NCI-H226 (cell line): ENCODE measurements at places on chromosomes 6 and 20.

- no peak for DNase-seq
These were observed 1688.5 kb downstream of the GRIK2 start for GRCh38 chr6:103081876-103082630.

DNA sequence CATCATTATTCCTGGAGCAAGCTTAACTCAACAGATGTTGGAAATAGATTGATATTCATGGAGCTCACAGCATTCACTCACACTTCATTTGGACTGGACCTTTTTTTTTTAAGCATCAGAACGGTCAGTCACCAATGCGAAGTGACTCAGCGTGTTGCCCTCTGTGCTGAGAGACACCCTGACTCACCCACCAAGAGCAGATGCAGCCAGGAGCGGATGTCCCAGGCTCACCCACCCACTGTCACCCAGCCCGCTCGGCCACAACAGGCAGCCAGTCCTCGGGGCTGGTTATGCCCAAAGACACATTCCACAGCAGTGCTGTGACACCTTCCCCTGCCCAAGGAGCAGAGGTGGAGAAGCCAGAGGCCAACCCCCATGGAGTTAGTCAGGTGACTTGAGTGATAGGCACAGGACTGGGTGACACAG is 15.7 kb downstream of the RNASET2 start:
- no peak for DNase-seq

GRCh38 chr20:19816386-19816785 is 58.3 kb downstream of the RIN2 start:
- DNase-seq, result no peak

DNA sequence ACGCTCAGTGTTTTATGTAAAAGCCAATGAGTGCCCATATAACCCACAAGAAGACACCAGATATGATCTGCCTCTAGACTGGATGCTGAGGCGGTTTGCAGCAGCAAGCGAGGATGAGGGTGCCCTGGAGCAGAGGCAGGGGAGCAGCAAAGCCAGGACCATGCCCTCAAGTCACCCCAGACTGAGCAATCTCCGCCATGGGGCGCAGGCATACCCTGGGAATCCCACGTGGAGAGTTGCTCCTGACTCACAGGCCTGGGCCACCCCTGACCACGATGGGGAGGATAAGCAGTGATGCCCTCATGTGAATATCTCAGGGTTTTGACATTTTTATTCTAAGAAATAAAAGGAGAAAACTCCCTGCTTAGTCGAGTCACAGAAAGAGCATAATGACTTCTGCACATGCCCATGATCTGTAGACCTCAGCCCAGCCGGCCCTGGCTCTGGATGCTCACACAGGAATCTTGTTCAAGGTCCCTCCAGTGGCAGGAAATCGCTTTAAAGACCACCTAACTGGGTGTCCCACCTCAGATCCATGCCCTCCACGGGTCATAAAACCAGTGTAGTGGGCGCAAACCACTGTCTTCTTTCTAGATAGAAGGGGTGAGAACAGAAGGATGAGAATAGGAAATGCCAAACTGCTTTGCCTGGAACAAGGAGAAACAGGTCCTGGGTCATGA is 138.3 kb upstream of the SNX9 start:
- peak; percentile 13 for DNase-seq

DNA sequence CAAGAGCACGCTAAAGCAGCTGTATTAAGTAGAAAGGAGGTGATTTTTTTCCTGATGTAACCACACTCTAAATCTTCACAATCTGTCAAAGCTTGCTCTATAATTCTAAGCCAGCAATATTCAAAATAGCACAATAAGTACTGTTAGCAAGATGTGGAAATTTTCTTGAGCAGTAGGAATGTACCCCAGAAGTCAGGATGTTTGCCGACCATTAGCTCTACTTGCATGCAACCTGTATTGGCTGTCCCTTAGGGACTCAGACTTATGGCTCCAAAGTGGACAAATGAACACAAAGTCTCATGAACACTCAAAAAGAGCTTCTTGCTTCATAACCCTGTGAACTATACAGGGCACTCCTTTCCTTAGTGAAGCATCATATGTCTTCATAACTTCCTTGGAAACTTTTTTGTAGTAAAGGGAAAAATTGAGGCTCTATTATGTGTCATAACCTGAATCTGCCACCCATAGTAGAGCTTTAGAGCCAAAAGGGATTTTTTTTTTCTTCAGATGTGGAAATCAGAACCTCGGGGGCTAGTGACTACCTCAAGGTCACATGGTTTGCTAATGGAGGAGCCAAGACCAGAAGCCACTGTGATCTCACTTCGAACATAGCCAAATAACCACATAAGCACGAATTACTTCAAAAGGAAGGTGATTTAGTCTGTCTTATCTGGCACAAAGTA is 54.5 kb downstream of the ADGRG6 start:
- DNase-seq, result peak; percentile 93
